ENCODE measurements at places on chromosomes 7 and 10. TPM values are rescaled to one million over a fixed set of nuclear protein-coding genes. Genes with fewer than 3 reads are reported as not detected.

DNA sequence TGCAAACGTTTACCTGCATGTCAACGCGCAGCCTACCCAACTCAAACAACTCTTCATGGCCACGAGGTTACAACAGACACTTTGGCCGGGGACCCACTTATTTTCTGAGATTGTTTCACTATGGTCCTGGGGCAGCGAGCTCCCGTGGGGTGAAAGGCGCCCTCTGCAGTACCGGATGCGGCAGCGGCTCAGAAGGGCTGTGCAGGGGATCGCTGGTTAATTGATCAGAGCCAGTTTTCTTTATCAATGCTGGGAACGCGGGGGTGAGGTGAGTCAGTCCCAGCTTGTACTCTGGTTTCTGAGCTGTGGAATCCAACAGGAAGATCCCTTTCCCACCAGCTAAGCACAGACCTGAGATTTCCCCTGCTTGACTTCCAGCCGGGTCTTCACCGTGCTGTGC lies 366.5 kb upstream of the KLF6 start:
- DNase-seq, result no peak

GRCh38 chr10:24981161-24981710 lies 28.8 kb upstream of the PRTFDC1 start:
- DNase-seq, result no peak

The SEPTIN7 gene
- 149 TPM for total RNA-seq

DNA sequence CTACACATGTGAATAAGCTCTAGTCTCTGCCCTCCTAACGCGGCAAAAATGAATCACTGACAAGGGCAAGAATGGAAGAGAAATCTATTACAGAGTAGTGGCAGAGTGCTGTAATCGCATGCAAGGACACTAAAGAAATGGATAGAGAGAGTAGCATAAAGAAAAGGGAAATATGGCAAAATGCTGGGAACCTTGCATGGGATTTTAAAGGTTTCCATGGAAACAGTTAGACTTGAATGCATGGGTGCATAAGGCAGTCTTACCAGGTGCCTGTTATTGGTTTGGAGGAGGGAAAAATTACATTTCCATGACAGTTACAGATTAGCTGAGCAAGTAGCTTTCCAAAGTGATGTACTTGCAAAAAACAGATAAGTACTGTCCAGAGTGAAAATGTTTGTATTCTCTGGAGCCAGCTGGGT lies 233.4 kb downstream of the PTN start:
- no peak for DNase-seq

GRCh38 chr10:95277201-95277570 lies 13.6 kb downstream of the PDLIM1 start:
- DNase-seq, result no peak

DNA sequence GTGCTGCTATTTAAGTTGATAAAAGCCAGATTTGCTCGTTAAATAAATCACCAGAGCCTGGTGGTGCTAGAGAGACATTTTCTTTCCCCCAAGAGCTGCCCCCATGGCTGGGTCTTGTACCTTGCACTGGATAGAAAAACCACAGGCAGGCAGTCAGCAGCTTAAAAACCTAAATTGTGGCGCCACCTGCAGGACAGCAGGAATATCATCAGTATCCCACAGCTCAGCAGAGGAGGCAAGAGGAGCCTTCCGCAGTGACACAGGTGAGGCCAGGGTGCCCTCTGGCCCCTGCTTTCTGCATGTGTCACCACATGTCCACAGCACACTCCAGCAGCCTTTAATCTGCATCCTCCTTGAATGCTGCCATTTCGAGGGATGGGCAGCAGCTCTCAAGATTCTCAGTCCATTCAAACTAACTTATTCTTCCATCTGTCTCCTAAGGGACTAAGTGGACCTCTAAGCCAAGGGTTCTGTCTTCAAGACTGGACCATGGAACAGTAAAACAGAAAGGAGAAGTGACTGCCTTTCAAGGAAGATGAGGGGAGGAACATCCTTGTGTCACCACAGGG lies 4.5 kb upstream of the PLXNA4 start:
- peak; percentile 88 for DNase-seq

GRCh38 chr7:50412973-50413372 lies 37.2 kb downstream of the FIGNL1 start:
- no peak for DNase-seq

The CABCOCO1 gene
- total RNA-seq, result 0.58 TPM

DNA sequence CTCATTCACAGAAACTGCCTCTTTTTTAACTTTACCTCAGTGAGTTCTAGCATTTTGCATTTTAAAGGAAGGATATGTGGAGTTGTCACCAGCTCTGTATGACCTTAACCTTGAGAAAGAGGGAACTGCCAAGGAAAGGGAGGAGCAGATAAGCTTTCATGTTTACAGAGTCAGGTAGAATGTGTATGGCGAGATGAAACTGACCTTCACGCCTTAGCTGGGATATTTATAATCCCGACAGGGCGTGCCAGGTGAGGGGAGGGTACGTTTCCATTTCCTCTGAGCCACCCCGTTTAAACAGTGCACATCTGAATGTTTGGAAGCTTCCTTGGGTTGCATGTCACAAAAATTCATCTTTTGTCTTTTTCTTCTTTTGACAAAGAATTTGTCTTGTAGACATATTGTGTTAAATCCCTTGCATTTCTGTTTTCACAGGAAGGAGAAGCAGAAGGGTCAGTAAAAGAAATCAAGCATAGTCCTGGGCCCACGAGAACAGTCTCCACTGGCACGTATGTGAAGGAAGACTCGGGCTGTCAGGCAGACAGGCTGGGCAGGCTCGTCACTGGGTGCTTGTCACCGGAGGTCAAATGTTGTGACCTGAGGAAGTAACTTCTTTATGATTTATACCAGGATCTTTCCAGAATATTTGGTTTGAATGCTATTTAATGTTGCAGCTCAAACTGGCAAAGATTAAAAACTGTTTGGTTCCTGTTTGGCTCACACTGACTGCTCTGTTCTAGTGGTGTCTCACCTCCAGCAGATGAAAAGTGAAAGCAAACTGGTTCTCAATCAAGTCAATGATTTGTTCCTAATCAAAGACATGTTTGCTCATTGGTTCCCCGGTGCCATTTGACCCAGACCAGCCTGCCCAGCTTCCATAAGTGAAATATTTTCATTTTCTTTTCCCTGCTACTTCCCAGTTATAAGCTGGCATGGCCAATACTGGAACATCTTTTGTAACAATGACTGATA lies 16.2 kb downstream of the OPTN start:
- DNase-seq, result no peak

The CRTAC1 gene
- 0.10 TPM for total RNA-seq

The FRA10AC1 gene
- total RNA-seq, result 4.3 TPM

All from G401 (cell line).